ENCODE measurements at places on chromosomes 6 and 20. TPM values are rescaled to one million over a fixed set of nuclear protein-coding genes. Genes with fewer than 3 reads are reported as not detected.

The PLA2G7 gene
- 3.1 TPM for total RNA-seq

The CASS4 gene
- total RNA-seq: 0.86 TPM

The BACH2 gene
- total RNA-seq: 20.0 TPM

The EPHA7 gene
- 0.60 TPM for total RNA-seq

The LY6G6C gene
- 376 TPM for total RNA-seq

The KIF6 gene
- total RNA-seq: 1.1 TPM

The LGSN gene
- not detected for total RNA-seq

The SLPI gene
- 97.4 TPM for total RNA-seq

The HAO1 gene
- not detected for total RNA-seq

The CCM2L gene
- 0.62 TPM for total RNA-seq

The RBBP8NL gene
- total RNA-seq: 2.0 TPM

The LINC00237 gene
- total RNA-seq: not detected

Data from suprapubic skin (tissue), 4 donors.